ENCODE measurements at places on chromosomes 12 and 14. TPM values are rescaled to one million over a fixed set of nuclear protein-coding genes. Genes with fewer than 3 reads are reported as not detected.

- no peak for ATAC-seq
These were observed 29.6 kb upstream of the NTN4 start for GRCh38 chr12:95820096-95820703.

DNA sequence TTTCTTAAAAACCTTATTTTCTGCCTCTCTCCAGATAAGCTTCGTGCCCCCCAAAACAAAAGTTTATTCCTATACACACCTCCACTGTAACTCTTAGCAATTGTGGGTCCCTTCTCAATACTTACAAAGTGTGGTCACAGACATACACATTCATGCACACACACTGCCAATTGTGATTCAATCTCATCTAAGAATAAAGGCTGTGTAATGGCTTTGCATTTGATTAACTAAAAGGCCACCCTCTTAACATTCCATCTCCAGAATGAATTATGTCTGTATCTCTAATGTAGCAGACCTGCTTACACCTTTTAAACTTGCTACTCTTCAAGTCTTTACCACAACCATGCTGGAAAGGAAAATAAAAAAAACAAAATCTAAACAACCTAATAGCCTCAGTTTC lies 49.5 kb downstream of the MYF5 start:
- no peak for ATAC-seq

DNA sequence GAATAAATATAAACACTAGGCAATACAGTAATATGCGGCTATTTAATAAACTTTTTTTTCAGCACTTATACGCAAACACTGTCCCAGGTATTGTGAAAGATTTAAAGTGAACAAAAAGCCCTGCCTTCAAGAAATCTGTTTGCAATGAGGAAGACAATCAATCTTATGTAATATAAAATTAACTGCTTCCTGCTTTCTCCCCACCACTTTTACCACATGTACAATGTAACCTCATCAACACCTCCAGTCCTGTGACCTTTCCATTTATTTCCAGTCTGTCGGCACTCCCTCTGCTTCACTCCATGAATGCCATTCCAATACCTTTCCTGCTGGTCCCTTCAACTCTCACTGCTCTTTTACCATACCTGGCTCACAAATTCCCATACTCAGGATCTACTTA lies 10.5 kb downstream of the SNX6 start:
- no peak for ATAC-seq

- ATAC-seq: no peak
These were observed 16.3 kb upstream of the RFLNA start for GRCh38 chr12:124278389-124279101.

- no peak for ATAC-seq
These were observed 224.5 kb downstream of the BCL11B start for GRCh38 chr14:99047441-99048031.

- ATAC-seq: no peak
These were observed 4.4 kb upstream of the CRACR2A start for GRCh38 chr12:3757261-3757660.

DNA sequence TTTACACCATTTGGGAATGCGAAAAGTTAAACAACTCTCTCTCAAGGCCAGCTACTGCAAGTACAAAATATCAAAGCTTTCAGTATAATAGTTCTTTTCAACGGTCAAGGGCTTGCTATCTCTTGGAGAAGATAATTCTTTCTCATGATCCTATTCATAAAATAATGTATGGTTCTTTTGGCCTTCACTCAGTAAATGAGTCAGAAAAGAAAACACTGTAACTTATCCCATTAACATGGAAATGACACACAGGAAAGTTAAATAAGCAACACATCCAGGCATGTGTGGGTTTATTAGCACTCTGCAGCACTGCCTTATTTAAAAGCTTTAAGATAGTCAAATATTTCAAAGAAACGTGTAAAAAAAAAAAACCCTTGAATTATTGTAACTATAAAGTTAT lies 36.9 kb downstream of the ZFC3H1 start:
- ATAC-seq: no peak

- no peak for ATAC-seq
These were observed 113.2 kb downstream of the RBM19 start for GRCh38 chr12:113852695-113853490.

DNA sequence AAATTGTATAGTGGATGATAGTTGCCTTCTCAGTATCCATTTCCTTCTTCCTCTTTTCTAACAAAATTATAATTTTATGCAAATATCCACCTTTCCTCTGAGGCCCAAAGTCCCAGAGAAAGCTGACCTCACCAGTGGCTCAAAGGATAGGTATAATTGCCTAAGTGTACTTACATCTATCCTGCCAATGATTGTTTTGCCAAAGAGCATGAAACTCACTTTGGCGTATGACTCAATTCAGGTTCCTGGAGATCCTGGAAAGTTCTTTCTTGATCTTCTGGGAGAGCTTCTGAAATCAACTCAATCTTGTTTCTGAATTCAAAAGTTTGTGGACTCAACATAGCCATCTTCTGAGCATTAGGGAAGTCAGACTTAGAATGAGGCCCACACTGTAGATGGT lies 10.5 kb upstream of the RBM25 start:
- ATAC-seq: no peak

DNA sequence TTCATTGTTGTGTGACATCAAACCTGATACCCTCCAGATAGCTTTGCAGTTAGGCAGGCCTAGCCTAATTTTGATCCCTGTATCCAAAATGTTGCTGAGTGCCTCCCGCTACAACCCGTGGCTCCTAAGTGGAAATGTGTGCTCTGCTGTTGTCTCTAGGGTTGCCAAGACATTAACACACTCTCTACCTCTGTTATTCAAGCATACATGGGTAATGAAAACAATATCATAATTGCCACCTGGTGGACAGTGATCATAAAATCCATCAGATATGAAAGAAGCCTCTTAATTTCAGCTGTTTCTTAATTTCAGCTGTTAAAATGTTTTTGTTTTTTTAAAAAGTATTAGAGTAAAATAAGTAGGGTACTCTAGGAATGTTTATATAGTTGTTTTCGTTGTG lies 93.5 kb downstream of the PLEKHA5 start:
- no peak for ATAC-seq

DNA sequence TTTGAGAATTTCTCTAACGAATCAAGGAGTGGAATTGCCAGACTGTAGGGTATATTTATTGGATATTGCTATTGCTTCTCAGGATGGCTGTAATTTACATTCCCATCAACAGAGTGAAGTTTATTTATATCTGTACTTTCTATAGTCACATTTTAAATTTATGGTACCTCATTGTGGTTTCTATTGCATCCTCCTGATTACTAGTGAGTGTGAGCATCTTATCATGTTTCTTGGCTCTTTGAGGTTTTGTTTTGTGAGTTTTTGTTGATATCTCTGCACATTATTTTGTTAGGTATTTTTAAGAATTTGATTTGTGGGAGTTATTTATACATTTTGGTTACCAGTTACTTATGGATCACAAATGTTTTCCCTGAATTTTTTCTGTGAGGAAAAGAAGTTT lies 13.9 kb downstream of the DNM1L start:
- no peak for ATAC-seq

OTOGL gene
- not detected for total RNA-seq

GPR162 gene
- 0.15 TPM for total RNA-seq

ENDOU gene
- total RNA-seq: not detected

OLR1 gene
- not detected for total RNA-seq

HELB gene
- total RNA-seq: 21.9 TPM

DDX47 gene
- 90.0 TPM for total RNA-seq

Data from activated T-helper 17 cell treated with anti-CD3 and anti-CD28 coated beads, Interleukin-2, amount 50 U/mL, for 72 hours (primary cell).